ENCODE measurements at places on chromosomes 3 and 15. TPM values are rescaled to one million over a fixed set of nuclear protein-coding genes. Genes with fewer than 3 reads are reported as not detected.

WDR93 gene
- total RNA-seq: not detected

- no peak overlapping the region for H3K27ac ChIP-seq
- no peaks in the 10 kb centered on the region for H3K4me1 ChIP-seq
- no peak overlapping the region for H3K4me3 ChIP-seq
- H3K36me3 ChIP-seq: no peaks in the 10 kb centered on the region
These were observed 71.8 kb downstream of the TM2D3 start for GRCh38 chr15:101580431-101580830.

- no peak overlapping the region for H3K4me3 ChIP-seq
- H3K27ac ChIP-seq: no peak overlapping the region
- no peaks in the 10 kb centered on the region for H3K36me3 ChIP-seq
- H3K27me3 ChIP-seq: no peaks in the 10 kb centered on the region
- DNase-seq: no peak
These were observed 42.9 kb upstream of the FRMD4B start for GRCh38 chr3:69428657-69429255.

CNTN6 gene
- total RNA-seq: not detected

LMCD1 gene
- total RNA-seq: 35.8 TPM

- no peaks in the 10 kb centered on the region for H3K36me3 ChIP-seq
- DNase-seq: peak; percentile 82
- peak overlapping the region; percentile 38 for H3K4me3 ChIP-seq
- peaks cover 62% of the 10 kb centered on the region for H3K4me1 ChIP-seq
These were observed 7.7 kb downstream of the LRRC2 start for GRCh38 chr3:46558184-46559043.

ACAN gene
- total RNA-seq: 0.26 TPM

GRCh38 chr3:21942328-21942727 lies 191.3 kb upstream of the ZNF385D start:
- peak overlapping the region; percentile 42 for H3K4me3 ChIP-seq
- no peaks in the 10 kb centered on the region for H3K27me3 ChIP-seq
- no peaks in the 10 kb centered on the region for H3K4me1 ChIP-seq
- H3K27ac ChIP-seq: no peak overlapping the region

GRCh38 chr3:148074946-148075345 lies 622.8 kb upstream of the AGTR1 start:
- H3K4me1 ChIP-seq: no peaks in the 10 kb centered on the region
- no peaks in the 10 kb centered on the region for H3K27me3 ChIP-seq
- H3K27ac ChIP-seq: no peak overlapping the region
- no peak overlapping the region for H3K4me3 ChIP-seq

DNA sequence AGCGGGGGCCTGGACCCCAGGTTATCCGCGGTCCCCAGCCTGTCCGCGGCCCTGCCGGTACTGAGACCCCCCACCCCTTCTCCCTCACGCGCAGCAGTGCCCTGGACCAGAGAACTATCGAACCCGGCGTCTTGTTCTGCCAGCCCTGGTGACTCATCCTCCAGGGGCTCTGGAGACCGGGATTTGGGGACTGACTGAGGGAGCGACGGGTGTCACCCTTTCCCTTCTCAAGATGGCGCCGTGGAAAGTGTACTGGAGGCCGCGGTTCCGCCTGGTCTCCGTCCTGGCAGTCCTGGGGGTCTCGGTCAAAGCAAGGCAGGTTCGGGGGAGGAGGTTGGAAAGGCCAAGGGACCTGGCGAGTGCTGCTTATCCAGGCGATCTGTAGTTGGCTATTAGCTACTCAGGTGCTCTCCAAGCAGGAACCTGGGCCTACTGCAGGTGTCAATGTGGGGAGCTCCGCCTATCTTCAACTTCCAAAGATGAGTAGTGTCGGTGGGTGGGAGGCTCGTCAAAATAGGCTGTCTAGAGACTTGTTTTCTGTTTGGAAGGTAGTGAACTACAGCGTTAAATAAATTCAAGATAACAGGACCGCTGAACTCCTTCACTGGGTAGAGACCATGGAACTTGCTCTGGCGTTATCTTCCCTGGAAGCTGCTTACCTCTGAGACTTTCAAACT lies 790 bp downstream of the RAB5A start:
- H3K27me3 ChIP-seq: no peaks in the 10 kb centered on the region
- no peak for DNase-seq
- peak overlapping the region; percentile 94 for H3K4me3 ChIP-seq

DNA sequence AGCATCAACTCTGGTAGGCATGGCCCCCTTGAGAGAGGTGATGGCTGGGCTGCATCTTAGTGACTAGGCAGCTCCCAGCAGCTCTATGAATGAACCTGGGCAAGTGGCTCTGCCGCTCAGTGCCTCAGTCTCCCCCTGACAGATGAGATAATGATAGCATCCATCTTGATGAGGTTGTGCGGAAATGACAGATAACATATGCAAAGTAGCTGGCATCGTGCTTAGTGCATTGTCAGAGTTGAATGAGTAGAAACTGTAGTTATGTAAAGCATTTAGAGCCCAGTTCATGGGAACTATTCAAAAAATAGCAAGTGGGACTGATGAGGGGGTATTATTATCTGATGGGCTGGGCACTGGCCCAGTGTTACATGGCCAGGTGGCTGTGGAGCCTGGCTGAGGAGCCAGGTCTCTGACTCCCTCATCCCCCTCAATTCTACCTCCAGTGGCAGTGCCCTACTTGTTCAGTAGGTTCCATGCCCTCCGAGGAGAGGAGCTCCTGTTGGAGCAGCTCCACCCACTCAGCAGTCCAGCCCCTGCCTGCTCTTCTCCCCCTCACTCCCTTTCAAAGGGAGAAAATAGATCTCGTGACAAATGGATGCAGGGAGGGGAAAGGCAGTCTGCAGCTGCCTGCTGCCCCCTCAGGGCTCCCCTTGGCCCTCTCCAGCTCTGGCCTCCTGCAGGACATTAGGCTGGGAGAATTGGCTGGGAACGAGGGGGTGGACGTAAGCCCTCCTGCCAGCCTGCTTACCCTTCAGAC lies 6.6 kb downstream of the PRKCD start:
- H3K27ac ChIP-seq: peak overlapping the region; percentile 75
- H3K4me1 ChIP-seq: peaks cover 15% of the 10 kb centered on the region
- no peaks in the 10 kb centered on the region for H3K36me3 ChIP-seq
- peak overlapping the region; percentile 45 for H3K4me3 ChIP-seq
- H3K27me3 ChIP-seq: no peaks in the 10 kb centered on the region

SQOR gene
- 14.6 TPM for total RNA-seq

DNA sequence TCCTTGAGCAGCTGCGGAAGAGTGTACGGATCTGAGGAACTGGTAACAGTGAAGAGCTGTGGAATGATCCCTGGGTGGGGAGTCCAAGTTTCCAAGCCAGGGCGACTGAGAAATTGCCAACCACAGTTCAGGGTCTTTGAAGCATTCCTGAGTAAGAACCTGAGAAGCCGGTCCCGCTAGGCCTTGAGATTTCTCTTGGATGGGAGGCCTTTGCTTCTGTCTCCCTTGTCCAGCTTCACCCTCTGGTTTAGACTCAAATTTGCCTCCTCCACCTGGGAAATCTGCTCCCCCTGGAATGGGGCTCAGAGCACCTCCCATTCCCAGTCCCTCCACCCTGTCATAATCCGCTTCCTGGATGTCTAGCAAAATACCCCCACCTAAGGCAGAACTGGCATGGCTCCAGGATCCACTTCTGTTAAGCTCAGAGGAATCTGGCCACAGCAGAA lies 127.7 kb upstream of the DLG1 start:
- DNase-seq: no peak
- no peak overlapping the region for H3K27ac ChIP-seq
- no peaks in the 10 kb centered on the region for H3K27me3 ChIP-seq
- H3K36me3 ChIP-seq: no peaks in the 10 kb centered on the region

CCDC54 gene
- total RNA-seq: not detected

DNA sequence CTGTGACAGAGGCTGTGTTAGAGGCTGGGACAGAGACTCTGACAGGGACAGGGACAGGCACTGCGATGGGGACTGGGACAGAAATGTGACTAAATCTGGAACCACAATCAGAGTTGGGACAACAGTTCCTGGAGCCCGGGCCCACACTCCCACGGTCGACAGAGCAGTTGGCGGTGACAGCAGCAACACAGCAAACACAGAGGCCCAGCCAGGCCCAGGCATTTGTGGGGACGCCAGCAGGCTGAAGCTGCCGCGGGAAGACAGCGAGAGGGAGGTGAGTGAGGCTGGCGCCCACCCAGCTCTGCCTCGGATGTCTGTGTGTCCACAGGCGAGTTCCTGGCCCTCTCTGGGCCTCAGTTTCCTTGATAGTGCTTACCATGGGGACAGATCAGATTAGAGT lies 9.3 kb upstream of the HCN4 start:
- H3K27ac ChIP-seq: no peak overlapping the region
- DNase-seq: peak; percentile 67
- H3K4me3 ChIP-seq: no peak overlapping the region
- no peaks in the 10 kb centered on the region for H3K36me3 ChIP-seq

- no peaks in the 10 kb centered on the region for H3K27me3 ChIP-seq
- no peaks in the 10 kb centered on the region for H3K36me3 ChIP-seq
- DNase-seq: no peak
- H3K27ac ChIP-seq: no peak overlapping the region
- no peak overlapping the region for H3K4me3 ChIP-seq
These were observed 38.7 kb upstream of the RASGRF1 start for GRCh38 chr15:79129235-79129634.

FRMD4B gene
- 9.5 TPM for total RNA-seq

- no peaks in the 10 kb centered on the region for H3K27me3 ChIP-seq
- no peak overlapping the region for H3K27ac ChIP-seq
- H3K36me3 ChIP-seq: no peaks in the 10 kb centered on the region
These were observed 12.4 kb downstream of the CACNA2D2 start for GRCh38 chr3:50491023-50491422.

LDHAL6B gene
- not detected for total RNA-seq

ILDR1 gene
- total RNA-seq: not detected

RTP1 gene
- not detected for total RNA-seq

GRCh38 chr3:37772773-37773354 lies 88.8 kb upstream of the CTDSPL start:
- DNase-seq: no peak
- no peaks in the 10 kb centered on the region for H3K36me3 ChIP-seq
- peaks cover 74% of the 10 kb centered on the region for H3K4me1 ChIP-seq
- H3K27me3 ChIP-seq: no peaks in the 10 kb centered on the region
- H3K27ac ChIP-seq: peak overlapping the region; percentile 92

CFAP100 gene
- total RNA-seq: not detected

GRCh38 chr3:60079076-60079475 lies 1029.3 kb upstream of the CFAP20DC start:
- H3K4me1 ChIP-seq: no peaks in the 10 kb centered on the region

DNA sequence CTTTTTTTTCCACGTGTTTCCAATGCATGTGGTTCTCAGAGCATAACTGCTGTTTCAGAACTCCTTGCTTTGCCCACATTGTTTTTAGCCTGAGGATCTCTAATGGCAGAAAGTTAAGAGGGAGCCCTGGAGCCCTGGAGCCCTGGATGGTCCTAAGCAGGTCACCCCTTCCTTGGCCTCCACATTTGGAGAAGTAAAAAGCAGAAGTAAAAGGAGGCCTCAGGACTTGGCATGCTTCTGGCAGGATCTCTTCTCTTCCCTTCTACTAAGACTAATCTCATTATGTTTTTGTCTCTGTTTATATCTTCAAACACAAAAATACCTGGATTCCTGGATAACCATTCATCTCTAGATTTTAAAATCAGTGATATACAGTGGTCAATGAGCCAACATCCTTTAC lies 50.1 kb downstream of the P2RY1 start:
- H3K27ac ChIP-seq: no peak overlapping the region
- H3K4me3 ChIP-seq: no peak overlapping the region
- H3K36me3 ChIP-seq: no peaks in the 10 kb centered on the region
- no peak for DNase-seq
- no peaks in the 10 kb centered on the region for H3K4me1 ChIP-seq

DNA sequence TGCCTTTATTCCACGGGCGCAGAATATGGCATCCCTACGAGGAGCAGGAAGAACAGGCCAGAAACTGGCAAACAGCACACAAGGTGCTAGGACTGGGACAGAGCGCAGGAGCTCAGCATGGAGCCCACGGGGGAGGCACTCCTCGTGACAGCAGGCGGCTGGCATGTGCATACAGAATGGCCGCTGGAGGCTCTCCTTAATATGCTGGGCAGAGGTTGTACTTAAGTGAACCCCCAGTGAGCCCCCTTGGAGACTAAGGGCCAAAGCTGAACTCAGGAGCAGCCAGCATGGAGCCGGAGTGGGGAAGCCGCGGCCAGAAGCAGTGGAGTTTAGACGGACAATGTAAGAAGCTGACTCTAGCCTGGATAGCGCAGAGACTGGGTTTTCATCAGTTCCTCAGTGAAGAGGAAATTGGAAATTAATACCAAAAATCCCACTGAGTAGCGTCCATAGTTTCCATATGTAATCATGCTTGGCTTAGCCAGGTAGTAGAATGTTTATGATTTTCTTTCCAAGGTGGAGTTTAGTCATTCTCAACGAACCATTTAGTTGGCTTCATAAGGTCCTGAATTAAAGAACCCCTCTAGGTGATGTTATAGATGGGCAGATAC lies 69.4 kb downstream of the EPHB3 start:
- no peaks in the 10 kb centered on the region for H3K27me3 ChIP-seq
- DNase-seq: no peak
- H3K27ac ChIP-seq: no peak overlapping the region
- no peaks in the 10 kb centered on the region for H3K36me3 ChIP-seq

TGM4 gene
- not detected for total RNA-seq

DNA sequence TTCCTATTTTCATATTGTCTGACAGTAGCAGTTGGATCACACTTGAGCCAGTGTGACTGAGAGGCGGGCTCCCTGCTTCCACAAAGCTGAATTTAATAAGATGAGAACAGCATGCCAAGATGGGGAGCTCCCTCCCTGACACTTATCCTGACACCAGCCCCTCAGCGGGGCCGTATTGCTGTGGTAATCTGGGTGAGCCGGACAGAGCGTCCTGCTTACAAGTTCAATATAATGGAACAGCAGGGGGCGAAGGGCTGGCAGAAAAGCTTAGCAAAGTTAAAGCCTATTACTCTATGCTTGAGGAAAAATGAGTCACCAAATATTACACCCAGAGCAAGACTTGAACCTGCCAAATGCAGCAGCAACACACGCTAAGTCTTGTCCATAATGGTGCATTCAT lies 163.8 kb upstream of the CMC1 start:
- no peaks in the 10 kb centered on the region for H3K4me1 ChIP-seq
- no peak overlapping the region for H3K4me3 ChIP-seq
- DNase-seq: peak; percentile 20
- no peak overlapping the region for H3K27ac ChIP-seq

- no peak overlapping the region for H3K27ac ChIP-seq
- no peak for DNase-seq
- H3K36me3 ChIP-seq: no peaks in the 10 kb centered on the region
- no peaks in the 10 kb centered on the region for H3K27me3 ChIP-seq
- H3K4me1 ChIP-seq: no peaks in the 10 kb centered on the region
These were observed 170.8 kb downstream of the ALCAM start for GRCh38 chr3:105537371-105538080.

- H3K36me3 ChIP-seq: no peaks in the 10 kb centered on the region
- DNase-seq: no peak
- H3K4me3 ChIP-seq: no peak overlapping the region
- H3K27me3 ChIP-seq: no peaks in the 10 kb centered on the region
These were observed 623.4 kb upstream of the SGO1 start for GRCh38 chr3:20809356-20809755.

GRCh38 chr3:65190111-65190510 lies 502.3 kb upstream of the ADAMTS9 start:
- no peak overlapping the region for H3K27ac ChIP-seq
- no peak overlapping the region for H3K4me3 ChIP-seq
- DNase-seq: no peak

GRCh38 chr3:124699686-124700396 lies 30.4 kb upstream of the UMPS start:
- no peak overlapping the region for H3K4me3 ChIP-seq
- H3K27ac ChIP-seq: peak overlapping the region; percentile 28
- peaks cover 9% of the 10 kb centered on the region for H3K4me1 ChIP-seq
- H3K27me3 ChIP-seq: no peaks in the 10 kb centered on the region

GRCh38 chr15:57134071-57134605 lies 215.7 kb downstream of the TCF12 start:
- H3K4me3 ChIP-seq: no peak overlapping the region
- peaks cover 14% of the 10 kb centered on the region for H3K4me1 ChIP-seq

GRCh38 chr3:150335631-150336030 lies 72.5 kb upstream of the TSC22D2 start:
- H3K27ac ChIP-seq: no peak overlapping the region
- no peaks in the 10 kb centered on the region for H3K36me3 ChIP-seq
- no peaks in the 10 kb centered on the region for H3K4me1 ChIP-seq
